ENCODE measurements at places on chromosomes 5 and 9.

GRCh38 chr5:179827680-179828079, 7.0 kb downstream of the SQSTM1 start:
- DNase-seq = peak; percentile 70

DNA sequence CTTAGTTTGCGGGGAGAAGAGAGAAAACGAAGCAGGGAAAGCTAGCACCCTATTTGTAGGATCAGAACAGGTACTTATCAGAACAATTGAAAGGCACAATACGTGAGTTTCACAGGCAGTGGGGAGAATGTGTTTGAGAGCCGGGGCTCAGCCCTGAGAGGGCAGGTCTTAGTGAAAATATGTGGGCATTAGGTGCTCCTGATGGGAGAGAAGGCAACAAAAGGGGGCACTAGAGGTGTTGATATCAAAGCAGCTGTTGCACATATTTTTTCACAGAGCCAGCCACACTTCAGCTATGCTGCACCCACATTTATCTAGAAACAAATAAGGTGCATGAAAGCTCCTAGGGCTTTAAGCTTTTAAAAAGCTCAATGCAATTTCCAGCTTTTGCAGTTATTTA, 99.7 kb upstream of the MAN2A1 start:
- DNase-seq = no peak

GRCh38 chr5:285991-286557, 14.6 kb downstream of the PDCD6 start:
- DNase-seq = no peak

DNA sequence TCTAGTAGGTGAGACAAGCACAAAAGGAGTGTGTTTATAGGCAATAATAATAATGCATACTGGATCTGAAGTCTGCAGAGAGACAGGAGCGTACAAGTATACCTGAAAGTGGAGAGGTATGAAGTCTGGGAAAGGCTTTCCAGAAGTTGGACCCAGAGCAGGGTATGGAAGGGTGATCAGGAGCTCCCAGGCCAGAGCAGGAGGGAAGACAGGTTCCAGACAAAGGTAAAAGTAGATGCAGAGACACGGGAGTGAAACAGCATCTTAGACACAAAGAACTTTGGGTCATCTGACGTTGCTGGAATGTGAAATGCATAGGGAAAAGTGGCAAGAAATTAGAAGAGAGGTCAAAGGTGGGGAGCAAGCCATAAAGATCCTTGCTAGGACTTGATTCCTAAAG, 175.1 kb downstream of the PAM start:
- DNase-seq = no peak

DNA sequence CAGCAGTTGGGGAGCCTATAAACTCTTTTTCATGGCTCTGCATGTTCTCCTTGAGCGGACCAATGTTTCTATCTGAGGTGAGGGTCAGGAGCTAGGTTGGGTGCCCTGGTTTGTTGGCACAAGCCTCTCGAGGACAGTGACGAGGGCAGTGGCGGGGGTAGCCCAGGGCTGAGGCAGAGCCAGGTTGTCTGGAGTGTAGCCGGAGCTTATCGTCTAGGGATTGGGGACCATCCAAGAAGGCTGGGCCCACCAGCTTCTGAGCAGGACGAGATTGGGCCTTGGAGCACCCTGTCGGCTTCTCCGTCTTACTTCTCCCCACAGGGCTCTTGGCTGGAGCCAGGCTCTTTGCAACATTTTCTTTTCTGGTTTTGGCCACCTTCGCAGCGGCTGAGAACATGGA, 13.2 kb upstream of the CCL21 start:
- DNase-seq = no peak

DNA sequence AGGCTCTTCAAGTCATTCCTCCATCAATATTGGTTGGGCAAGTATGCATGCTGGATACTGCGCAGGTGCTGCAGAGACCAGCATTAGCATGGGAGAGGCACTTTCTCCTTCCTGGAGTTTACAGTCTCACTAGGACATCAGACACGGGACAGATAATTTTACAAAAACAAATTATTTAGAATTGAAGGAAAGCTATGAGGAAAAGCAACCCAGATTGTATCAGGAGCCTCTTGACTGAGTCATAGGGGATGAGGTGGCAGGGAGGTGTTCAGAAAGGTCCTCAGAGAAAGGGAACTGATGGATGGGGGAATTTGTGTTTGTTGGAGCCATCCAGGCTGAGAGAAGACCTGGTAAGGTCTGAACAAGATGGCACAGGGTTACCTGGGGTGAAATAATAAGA, 24.5 kb upstream of the RAB14 start:
- no peak for DNase-seq

GRCh38 chr9:126207256-126207655, 119.4 kb upstream of the MVB12B start:
- DNase-seq = no peak

DNA sequence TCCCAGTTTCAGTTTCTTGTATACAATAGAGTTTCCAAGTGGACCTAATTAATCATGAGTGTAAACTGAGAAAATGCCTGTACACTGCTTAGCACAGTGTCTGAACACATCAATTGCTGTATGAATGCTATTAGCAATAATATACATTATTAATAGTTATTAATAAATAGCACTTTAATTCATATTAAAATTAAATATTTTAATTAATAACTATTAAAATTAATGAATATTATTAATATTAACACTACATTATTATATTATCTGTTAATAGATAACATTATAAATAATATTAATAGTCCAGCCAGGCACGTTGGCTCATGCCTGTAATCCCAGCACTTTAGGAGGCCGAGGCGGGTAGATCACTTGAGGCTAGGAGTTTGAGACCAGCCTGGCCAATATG, 244.9 kb upstream of the ANKRD55 start:
- DNase-seq = no peak

DNA sequence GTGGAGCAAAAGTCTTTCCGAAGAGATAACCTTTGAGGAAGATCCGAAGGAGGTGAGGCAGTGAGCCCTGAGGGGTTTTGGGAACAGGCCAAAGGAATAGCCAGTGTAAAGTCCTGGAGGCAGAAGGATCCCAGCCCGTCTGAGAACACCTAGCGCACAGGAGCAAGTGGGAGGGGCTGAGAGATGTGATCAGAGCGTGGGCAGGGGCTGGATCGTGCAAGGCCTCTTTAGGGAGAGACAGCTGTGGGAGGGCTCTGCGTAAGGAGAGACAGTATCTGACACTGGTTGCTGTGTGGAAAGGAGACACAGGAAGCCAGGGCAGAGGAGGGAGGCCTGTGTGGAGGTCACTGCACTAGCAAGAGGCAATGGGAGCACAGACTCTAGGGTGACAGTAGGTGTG, 68.2 kb downstream of the BARX1 start:
- no peak for DNase-seq

GRCh38 chr9:131255676-131256197, 20.6 kb downstream of the FAM78A start:
- DNase-seq = peak; percentile 34

GRCh38 chr5:125032286-125032685, 285.8 kb upstream of the ZNF608 start:
- DNase-seq = no peak

DNA sequence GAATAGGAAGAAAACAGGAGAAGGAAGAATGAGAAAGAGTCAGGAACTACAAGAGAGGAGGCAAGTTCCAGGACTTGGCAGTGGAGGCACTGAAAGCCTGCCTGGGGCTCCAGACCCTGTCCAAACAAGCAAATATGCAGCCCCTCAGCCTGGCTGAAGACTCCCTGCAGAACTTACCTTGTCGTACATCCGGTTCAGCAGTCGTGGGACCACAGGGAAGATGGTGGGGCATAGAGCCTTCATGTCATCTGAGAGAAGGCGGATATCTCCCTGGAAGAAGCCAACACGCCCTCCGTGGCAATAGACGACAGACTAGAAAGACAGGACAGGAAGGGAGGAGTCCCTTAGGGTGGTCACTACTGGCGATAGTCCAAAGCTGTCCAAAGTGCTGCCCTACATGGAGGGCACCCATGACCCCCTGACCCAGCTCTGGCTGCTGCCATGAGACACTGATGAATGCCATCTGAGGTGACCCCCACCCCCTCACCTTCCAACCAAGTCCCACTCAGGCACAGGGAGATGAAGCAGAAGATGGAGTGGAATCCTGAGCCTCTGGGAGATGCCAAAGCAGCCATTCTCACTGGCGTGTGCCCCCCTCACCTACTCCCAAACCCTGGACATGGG, 27.7 kb upstream of the MEIKIN start:
- no peak for DNase-seq

DNA sequence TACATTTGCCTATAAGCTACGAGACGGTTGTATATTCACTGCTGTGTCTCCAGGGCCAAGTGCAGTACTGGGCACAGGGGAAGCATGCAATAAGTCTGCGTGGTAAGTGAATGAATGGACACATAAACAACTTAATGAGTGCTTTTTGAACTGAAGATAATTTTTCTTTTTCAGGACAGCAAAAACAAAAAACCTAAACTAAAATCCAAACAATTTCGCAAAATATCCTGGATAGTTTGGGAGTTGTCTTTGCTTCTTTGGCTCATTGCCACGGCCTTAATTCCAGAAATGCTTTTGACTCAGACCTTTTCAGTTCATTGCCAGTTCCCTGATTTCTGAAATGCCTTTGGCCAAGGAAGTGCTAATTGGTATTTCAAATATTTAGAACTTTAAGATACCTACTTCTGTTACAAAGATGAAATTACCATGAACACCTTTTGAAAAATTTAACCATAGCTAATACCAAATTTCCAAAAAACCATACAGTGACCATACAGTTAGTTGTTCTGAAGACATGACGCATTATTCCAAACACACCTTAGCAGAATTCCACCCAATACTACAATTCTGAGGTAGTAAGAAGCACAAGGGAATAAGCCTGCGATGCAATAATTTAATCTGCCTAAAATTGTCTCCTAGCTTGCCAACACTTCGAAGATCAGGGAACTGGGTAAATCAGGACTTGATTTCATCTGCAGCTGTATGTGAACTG, 42.8 kb downstream of the TEK start:
- DNase-seq = no peak

GRCh38 chr5:169175733-169176132, 125.2 kb downstream of the SLIT3 start:
- DNase-seq = no peak

- no peak for DNase-seq
Measured at GRCh38 chr5:132439521-132440089, 51.0 kb downstream of the IRF1 start.
